ENCODE measurements at places on chromosomes 1 and 21.
A peak's percentile ranks its signal among the peaks of the same experiment; 100 is the strongest.

- DNase-seq: peak; percentile 61
Observed at GRCh38 chr1:206685334-206685768, 646 bp downstream of the MAPKAPK2 start.

- DNase-seq: peak; percentile 59
Observed at GRCh38 chr1:119372503-119373086, 4.0 kb downstream of the HAO2 start.

DNA sequence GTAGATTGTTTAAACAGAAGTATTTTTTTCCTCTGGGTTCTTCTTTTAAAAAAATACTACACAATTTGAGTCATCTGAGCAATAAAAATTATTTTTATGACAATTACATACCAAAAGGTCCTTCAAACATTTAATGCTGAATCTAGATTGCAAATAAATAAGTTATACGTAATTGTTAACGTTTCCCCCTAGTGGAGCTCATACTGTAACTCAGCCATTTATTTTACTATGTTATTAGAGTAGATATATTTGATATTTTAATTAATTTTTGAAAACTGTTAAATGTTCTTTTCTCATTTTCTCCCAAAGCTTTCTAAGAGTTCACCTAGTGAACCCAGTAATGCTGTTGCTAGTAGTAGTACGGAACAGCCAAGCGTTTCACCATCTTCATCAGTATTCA is 33.5 kb downstream of the ZMYM1 start:
- no peak for DNase-seq

- DNase-seq: peak; percentile 66
Observed at GRCh38 chr1:230167419-230167852, 100.4 kb downstream of the GALNT2 start.

- no peak for DNase-seq
Observed at GRCh38 chr21:42567861-42568260, 54.2 kb downstream of the SLC37A1 start.

DNA sequence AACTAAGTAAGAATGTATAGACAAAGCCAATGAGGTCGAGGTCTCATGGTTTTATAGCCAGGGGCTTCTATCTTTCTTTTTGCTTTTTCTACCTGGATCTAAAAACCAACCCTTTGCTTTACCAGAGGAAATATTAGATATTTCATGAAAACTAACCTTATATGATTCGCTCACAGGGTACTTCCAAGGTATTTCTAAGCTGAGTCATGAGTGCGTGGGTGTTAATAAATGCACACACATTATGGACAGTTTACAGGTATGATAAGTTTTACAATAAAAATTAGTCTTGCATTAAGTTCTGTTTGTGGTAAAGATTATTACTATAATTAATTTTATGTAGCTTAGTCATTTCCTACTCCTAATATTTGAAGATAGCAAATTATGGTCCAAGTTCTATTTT is 217.2 kb downstream of the CHRM3 start:
- DNase-seq: no peak
